Fibroblast of skin of right biceps (primary cell): ENCODE measurements at places on chromosomes 7 and 10.

GRCh38 chr7:116030651-116031276 lies at the start of gene TFEC:
Gene TFEC (minus strand): TSS chr7:116030763. CDS start chr7:115984441, 46,322 bp downstream.
- peak; percentile 18 for DNase-seq

DNA sequence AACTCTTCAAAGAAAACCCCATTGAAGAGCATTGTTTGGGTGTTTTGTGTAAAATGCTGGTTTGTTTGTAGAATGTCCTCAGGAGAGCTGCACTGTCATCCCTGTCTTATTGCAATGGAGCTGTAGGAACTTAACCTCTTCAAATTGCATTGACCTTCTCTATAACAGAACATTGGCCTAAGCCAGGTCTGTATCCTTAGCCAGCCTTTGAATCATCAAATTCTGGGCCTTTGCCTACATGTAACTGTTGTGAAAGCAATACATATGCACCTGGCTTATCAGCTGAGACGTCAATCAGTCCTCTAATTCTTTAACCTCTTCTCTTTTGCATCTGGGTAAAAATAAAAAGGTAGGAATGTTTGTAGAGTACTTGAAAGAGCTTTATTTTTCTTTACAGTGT lies 196.0 kb downstream of the CSTF2T start:
- DNase-seq = no peak

DNA sequence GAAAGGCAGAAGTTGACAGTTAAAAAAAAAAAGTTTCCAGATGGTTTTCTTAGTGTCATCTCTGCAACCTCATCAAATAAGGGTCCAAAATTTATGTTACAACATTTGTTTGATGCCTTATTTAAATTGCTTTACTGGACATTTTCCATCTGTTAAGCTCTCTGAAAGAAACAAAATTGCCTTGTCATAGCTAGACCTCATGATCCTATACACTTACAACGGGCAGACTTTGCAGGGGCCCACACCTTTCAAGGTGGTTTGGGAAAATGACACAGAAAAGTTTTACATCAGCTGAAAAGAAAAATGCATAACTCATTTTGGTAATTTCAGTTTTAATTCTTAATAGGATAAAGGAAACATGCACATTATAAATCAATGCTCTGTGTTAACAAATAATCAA lies 1.4 kb upstream of the TES start:
- no peak for DNase-seq

DNA sequence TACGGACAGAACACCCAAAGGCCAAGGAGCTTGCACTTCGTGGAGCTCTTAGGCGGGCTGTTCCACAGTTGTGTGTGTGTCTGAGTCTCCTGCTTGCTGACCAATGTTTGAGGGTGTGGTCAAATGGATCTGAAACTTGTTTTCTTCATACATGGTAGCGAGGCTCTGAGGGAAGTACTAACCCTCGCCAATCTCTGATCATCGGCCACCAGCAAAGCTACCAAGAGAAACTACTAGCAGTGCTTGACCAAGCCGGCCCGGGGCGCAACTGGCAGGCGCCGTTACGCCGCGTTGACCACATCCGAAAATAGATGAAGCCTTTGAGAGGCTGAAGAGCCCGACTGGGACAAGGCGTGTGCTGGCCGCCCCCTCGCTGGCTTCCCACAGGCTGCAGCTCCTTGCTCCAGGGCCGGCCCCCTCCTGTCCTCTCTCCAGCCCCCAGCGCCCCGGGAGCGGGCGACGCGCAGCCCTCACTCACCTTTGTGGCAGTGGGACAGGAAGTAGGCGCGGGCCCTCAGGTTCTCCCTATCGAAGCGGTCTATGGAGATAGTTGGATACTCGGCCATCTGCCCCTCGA lies 384 bp downstream of the DCLRE1C start:
- peak; percentile 41 for DNase-seq
